ENCODE measurements at places on chromosomes 6 and 20. TPM values are rescaled to one million over a fixed set of nuclear protein-coding genes. Genes with fewer than 3 reads are reported as not detected.
A peak's percentile ranks its signal among the peaks of the same experiment; 100 is the strongest.

GRCh38 chr6:42370323-42370985, 81.3 kb downstream of the TRERF1 start:
- no peak for DNase-seq

GRCh38 chr6:136791296-136792094, 782 bp downstream of the MAP3K5 start:
- DNase-seq, result peak; percentile 75

DNA sequence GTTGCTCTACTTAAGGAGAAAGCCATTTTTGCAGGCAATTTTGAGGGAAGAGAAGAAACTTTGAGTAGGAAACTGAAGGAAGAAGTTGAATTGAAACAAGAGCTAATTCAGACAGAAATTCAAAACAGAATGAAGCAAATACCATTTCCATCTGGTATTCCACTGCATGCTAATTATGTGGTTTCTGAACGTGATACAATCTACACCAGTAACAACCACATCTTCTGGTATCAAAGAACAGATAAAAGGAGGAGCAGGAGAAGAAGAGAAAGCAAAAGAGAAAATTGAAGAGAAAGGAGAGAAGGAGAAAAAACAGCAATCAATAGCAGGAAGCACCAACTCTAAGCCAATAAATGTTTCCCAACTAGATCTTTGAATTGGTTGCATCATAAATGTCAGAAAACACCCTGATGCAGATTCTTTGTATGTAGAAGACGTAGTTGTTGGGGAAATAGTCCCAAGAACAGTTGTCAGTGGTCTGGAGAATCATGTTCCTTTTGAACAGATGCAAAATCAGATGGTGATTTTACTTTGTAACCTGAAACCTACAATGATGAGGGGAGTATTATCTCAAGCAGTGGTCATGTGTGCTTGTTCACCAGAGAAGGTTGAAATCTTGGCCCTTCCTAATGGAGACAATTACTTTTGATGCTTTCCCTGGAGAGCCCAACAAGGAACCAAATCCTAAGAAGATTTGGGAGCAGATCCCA, 132.4 kb downstream of the MACROD2 start:
- DNase-seq, result no peak

FAM209B gene
- not detected for total RNA-seq

SMOC2 gene
- total RNA-seq, result under 0.01 TPM

TRDN gene
- total RNA-seq, result not detected

CSNK2A1 gene
- 89.4 TPM for total RNA-seq

SPATA25 gene
- total RNA-seq, result 3.6 TPM

KIAA0408 gene
- 1.3 TPM for total RNA-seq

B3GAT2 gene
- not detected for total RNA-seq

LY6G6F gene
- total RNA-seq, result not detected

SIRT5 gene
- total RNA-seq, result 9.8 TPM
